ENCODE measurements at places on chromosomes 2 and 18. TPM values are rescaled to one million over a fixed set of nuclear protein-coding genes. Genes with fewer than 3 reads are reported as not detected.

The SULT1C4 gene
- 2.0 TPM for total RNA-seq

The GRHL1 gene
- 0.81 TPM for total RNA-seq

The CXCR1 gene
- total RNA-seq, result 1.1 TPM

The RAD51AP2 gene
- 0.11 TPM for total RNA-seq

The FIGN gene
- total RNA-seq, result 16.7 TPM

The SLC38A11 gene
- total RNA-seq, result 0.84 TPM

The PSTPIP2 gene
- 2.0 TPM for total RNA-seq

The CCDC102B gene
- 3.9 TPM for total RNA-seq

GRCh38 chr18:23149570-23149969 lies 14.3 kb downstream of the CABLES1 start:
- DNase-seq, result no peak

GRCh38 chr2:207231967-207232366 lies 66.2 kb upstream of the KLF7 start:
- DNase-seq, result no peak

GRCh38 chr2:207091928-207092327 lies 73.8 kb downstream of the KLF7 start:
- no peak for DNase-seq

DNA sequence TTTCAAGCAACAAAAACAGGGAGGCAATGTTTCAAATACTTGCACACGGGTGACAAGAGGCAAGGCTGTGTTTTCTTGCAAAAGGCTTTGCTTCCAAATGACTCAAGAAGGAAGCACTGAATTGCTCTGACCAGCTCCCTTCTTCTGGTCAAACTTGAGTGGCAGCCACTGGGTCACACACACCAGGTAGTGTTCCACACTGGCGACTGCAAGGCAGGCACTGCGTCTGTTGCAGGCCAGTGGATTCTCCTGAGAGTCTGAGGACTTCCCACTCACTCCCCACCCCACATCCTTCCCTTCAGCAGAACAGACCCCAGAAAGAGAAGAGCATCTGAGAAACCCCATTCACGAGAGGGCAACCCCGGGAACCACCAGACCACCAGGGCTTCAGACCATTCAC lies 19.8 kb downstream of the PARD6G start:
- DNase-seq, result no peak

DNA sequence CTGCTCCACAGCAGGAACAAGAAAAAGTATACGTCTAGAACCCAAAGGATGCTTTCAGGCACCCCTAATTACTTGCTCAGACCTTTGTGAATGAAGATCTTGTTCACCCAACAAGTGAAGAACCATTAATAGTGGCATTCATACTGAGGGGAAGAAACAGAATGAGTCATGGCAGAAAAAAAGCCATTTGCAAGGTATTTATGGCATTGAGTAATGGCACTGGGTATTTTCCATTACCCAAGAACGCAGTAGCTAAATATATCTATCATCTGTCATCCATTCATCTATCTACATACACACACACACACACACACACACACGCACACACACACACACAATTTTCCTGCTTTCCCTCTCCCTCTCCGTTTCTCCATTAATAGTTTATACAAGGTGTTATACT lies 56.4 kb upstream of the XIRP2 start:
- DNase-seq, result no peak

- DNase-seq, result no peak
Observed at GRCh38 chr2:70685771-70686171, 82.2 kb downstream of the ADD2 start.

- no peak for DNase-seq
Observed at GRCh38 chr2:12340164-12340563, 376.6 kb upstream of the TRIB2 start.

DNA sequence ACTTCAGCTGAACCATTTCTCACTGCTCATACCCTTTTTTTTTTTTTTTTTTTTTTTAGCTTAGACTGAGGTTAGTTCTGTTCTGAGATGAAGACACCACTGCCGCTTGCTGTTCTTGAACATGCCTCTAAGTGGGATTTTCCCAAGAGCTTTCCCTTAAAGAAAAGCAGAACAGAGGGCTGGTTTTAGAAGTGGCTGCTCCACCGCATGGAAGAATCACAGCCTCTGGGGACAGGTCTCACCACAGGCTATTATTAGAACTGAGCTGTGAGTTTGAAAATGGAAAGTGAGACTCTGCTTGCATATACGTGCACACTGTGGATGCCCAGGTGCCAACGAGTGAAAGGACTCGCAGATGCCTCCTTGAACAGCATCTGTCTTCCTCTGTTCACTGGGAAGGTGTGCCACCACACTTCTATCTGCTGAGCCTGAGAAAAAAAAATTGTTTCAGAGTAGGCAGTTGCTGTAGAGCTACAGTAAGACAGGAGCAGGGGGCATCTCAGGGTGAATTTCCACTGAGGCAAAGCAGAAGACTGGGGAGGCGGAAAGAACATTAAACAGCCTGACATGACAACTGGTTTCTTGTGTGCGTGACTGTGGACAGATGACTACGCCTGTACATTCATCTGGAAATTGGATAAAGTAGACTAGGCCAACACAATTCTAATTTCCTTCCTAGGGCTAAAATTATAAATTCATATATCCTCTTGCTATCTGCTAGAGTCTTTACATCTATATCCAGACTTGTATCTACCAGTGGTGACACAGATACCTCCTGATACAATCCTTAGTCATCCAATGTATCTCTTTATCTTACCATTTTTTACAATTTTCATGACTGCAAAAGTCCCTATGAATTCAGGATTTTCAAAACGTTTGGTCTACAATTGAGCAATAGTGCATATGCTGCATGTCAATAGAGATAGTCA lies 1045.7 kb upstream of the CELF4 start:
- no peak for DNase-seq

- no peak for DNase-seq
Observed at GRCh38 chr2:78913257-78913656, 112.2 kb upstream of the REG3G start.

GRCh38 chr2:145750612-145751011 lies 1230.7 kb upstream of the ZEB2 start:
- no peak for DNase-seq

DNA sequence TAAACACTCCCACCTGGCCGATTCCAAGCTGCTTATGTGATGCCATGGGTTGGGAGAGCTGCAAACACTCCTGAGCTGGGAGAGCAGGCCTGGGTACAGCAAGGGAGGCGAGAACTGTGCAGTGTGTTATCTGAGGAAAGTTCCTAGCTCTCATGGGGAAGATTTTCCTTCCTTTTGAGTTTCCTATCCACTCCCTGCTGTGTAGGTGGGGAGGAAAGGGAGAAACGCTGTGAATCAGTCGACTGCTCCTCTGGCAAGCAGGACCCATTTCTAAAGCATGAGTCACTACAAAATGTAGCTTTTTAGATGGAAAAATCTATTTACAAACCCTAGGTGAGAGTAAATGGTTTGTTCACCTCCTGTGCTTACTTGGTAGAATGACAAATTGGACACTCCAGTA lies 80.4 kb downstream of the SH3RF3 start:
- DNase-seq, result no peak

GRCh38 chr2:203992509-203992908 lies 55.9 kb downstream of the ICOS start:
- no peak for DNase-seq

DNA sequence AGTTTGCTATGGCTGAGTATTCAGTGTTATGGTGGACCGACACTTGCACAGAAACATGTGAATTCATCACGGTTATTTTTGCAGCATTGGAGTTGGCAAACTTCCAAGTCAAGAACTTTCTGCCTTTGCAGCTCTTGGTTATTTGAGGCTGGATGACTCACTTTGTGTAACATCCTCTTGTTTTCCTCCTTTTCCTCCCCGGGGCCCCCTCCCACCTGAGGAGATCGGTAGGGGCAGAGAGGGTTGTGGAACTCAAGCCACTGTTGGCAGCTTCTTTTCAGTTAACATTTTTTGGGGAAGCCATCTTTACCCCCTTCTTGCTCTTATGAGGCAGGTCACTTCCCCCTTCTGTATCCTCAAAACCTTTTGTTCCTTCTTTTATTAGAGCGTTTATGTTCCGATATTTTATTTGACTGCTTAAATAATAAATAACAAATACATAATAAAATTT lies 48.6 kb downstream of the DDX1 start:
- no peak for DNase-seq

- DNase-seq, result no peak
Observed at GRCh38 chr2:54864727-54865126, 141.3 kb downstream of the EML6 start.

Data from Right ventricle myocardium inferior (tissue), 1 donor.